AG04449 (cell line): ENCODE measurements at places on chromosomes 13 and 19.
A peak's percentile ranks its signal among the peaks of the same experiment; 100 is the strongest.

DNA sequence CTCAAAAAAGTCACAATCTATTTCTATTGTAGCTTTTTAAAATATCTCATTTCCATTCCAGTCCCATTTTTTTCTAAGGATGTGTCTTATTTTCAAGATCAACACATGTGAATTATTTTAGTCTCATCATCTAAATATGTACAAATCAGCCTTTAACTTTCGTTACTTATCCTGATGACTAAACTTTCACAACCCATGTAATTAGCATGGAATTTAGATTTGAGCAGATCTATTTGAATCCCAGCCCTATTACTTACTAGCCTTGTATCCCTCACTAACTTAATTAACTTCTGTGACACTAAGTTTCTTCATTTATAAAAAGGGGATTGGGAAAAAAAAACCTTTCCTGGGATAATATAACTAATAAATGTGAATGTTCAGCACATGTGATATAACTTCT lies 81.1 kb downstream of the UFM1 start:
- no peak for DNase-seq

DNA sequence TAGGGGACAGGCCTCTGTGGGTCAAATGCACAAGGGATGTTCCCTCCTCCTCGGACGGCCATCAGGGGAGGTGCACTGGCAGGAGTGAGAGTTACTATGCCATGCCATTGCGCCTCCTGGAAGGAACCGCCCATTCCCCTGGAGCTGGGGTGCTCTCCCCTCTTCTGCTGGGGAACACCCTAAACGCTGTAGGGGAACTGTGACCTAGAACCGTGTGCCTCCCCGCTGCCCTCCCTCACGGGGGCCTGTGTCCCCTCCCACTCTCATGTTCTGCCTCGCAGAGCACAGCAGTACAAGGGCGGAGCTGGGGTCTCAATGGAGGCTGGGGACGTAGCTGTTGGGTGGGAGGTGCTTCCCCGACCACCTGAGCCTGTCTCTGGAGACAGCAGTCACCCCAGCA lies 17.2 kb upstream of the CRTC1 start:
- DNase-seq: no peak

GRCh38 chr13:77338961-77339401 lies 12.1 kb upstream of the MYCBP2 start:
- no peak for DNase-seq

DNA sequence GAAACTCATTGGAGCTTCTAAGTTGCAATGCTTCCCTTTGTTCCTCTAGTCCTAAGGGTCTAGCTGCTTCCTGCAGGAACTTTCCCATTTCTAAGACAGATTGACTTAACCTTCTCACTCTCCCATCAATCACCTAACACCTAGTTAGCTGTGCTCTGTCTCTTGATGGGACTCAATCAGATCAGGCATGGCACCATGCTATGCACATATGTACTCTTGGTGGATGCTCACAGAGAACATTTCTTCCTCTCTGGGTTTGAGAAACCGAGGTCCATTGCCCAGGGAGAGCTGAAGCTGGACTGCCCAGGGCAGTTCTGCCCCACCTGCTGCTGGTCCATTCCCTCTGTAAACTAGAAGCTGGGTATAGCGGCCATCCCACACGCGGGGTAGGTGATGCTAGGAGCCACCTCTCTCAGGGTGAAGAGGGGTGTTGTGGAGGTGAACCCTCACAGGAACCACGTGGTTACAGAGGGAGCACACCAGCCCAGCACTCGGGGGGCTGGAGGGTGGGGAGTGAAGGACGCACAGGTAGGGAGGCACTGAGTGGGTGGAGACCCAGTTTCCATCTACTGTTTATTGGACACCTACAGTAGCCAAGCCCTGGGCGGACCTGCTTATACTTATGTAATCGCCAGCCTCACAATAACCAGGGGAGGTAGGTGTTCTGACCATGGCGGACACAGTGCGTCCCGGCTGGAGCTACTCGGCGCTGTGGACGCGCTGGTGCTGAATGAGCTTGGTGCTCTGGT lies 3.1 kb upstream of the UBE2M start:
- DNase-seq: no peak

GRCh38 chr13:46315036-46315435 lies 72.0 kb downstream of the RUBCNL start:
- DNase-seq: no peak

GRCh38 chr13:100139817-100140216 lies 50.9 kb downstream of the PCCA start:
- no peak for DNase-seq

GRCh38 chr13:96274046-96274445 lies 184.1 kb downstream of the HS6ST3 start:
- no peak for DNase-seq

DNA sequence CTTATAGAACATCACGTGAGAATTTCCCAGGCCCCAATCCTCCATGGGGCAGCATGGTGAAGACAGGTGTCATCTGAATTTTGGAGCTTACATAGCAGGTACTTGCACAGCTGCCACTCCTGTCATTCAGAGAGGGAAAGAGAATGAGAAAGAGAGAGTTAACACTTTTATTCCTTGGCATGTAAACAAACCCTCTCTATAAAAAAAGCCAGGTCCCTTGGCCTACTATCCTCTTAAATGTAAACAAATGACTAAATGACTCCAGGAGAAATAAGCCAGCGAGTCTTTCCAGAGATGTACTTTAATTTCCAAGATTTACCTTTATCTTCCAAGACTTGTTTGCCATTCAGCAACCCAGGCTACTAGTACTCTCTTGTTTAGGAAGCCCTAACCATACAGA lies 195.3 kb upstream of the HTR2A start:
- DNase-seq: no peak

- DNase-seq: no peak
These were observed 1074.3 kb upstream of the PCDH9 start for GRCh38 chr13:68304286-68304893.

DNA sequence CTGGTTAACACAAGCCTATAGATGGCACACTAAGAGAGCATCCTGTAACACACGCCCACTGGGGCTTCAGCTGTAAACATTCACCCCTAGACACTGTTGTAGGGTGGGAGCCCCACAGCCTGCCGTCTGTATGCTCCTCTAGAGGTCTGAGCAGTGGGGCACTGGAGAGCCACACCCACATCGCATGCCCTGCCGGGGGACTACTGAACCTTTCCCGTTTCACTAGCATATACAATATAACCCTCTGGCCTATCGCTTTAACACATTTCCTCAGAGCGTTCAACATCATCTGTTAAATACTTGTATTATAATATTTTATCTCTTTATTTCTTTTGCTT lies 73.4 kb downstream of the PCDH9 start:
- DNase-seq: no peak

- DNase-seq: no peak
These were observed 314.9 kb upstream of the SLITRK5 start for GRCh38 chr13:87356314-87356713.

- no peak for DNase-seq
These were observed 207.8 kb downstream of the FOXO1 start for GRCh38 chr13:40458720-40458990.

DNA sequence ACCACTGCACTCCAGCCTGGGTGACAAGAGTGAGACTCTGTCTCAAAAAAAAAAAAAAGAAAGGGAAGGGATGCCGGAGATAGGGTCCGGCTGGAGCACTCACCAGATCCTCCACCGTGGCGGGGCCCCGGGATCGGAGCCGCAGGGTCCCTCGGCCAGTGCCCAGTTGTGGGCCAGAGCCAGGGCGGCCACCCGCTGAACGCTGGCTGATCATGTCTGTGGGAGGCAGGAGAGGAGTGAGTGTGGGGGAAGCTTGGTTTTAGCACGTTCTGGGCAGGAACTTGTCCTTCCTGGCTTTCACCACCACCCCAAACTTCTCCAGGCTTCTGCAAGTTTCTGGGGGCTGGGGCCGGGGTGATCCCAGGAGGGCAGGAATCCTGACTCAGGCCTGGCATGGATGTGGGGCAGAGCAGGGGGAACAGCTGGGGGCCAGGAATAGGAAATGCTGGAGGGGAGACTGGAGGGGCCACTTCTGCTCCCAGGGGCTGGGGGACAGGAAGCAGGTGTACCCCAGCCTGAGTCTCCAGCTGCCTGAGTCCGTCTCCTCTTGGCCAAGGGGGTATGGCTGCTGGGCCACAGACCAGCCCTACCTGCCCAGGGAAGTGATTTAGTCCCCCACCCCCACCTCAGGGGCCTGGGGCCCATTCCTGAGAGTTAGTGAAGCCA lies 4.3 kb upstream of the PTGER1 start:
- DNase-seq: no peak

DNA sequence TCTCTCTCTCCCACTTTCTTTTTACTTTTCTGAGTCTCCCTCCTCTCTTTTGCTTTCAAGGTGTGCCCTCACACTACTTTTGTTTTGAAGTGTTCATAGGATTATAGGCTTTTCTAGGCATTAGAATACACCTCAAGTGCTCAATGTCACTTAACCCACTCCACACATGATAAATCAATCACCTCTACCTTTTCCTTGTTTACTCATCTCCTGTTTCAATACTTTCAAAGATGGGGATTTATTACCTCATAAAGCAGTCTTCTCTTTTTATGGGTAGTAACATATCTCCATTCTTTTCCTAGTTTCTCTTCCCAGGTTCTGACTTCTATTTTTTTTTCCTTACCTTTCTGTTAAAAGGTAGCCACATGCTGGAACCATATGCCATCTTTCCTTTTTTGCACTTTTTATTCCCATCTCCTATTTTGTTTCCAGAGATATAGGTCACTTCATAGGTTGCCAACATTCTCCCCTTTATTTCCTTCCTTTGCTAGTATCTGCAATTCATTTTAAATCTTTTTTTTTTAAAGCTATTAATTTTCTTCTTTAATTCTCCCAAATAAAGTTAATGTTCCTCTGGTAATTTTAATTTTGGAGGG lies 137.6 kb upstream of the SLC10A2 start:
- no peak for DNase-seq

DNA sequence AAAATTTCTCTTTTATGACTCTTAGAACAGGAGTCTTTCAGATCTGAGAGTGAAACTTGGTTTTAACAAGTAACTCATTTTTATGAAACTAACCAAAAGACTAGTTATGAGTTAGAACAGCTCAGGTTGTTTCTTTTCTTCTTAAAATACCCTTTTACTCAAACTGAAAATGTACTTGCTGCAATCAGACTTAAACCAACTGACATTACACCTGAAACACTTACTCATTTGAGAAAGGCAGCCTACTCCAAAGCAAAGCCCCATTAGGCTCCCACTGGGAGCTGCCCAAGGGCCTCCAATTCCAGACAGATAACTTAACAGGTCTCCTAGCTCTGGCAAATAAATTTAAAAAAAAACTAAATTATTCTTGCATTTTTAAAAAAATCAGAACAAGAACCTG lies 3.6 kb downstream of the FOXO1 start:
- no peak for DNase-seq

DNA sequence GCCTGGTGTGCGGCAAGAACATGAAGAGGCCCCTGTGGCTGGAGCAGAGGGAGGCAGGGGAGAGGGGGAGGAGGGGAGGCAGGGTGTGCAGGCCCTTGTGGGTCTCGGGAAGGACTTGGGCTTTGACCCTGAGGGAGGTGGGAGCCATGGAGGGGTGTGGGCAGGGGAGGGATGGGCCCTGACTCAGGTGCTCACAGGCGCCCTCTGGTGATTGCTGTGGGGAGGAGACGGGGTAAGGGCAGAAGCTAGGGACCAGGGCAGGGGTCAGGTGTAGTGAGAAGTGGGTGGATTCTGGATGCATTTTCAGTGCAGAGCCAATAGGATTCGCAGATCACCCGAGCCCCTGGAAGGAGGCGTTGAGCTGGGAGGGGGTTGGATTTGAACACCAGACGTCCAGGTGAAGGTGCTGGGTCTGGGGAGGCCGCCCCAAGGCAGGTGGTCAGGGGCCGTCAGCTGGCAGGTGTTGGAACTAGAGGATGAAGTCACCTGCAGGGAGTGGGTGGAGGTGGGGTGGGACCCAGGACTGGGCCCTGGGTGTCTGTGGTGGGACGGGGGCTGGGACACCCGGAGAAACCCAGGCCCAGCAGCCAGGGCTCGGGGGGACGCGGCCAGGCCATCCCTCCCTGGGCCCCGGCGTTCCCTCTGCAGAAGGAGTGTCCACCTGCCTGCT lies 185.4 kb downstream of the KDM4B start:
- no peak for DNase-seq

DNA sequence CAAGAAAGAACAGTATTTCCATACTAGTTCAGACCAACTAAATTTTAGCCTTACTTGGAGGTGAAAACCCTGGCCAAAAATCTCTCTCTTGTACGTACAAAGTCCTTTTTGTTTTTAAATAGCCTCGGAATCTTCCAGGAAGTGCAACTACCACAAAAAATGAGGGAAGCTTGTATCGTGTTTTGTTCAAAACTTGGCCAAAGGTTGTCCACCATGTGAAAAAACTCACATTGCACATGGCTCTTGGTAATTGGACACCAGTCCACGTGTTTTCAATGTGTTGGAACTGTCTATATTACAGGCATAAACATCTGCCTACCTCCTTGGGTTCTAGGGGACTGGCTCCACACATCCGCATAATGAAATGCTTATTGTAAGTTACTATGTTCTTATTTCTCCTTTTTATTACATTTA lies 15.2 kb upstream of the STRN4 start:
- no peak for DNase-seq

DNA sequence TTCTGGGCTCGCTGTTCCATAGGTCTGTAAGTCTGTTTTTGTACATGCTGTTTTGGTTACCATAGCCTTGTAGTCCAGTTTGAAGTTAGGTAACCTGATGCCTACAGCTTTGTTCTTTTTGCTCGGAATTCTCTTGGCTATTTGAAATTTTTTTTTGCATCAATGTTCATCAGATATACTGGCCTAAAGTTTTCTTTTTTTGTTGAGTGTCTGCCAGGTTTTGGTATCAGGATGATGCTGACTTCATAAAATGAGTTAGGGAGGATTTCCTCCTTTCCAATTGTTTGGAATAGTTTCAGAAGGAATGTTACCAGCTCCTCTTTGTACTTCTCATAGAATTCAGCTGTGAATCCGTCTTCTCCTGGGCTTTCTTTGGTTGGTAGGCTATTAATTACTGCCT lies 397.8 kb upstream of the HTR2A start:
- DNase-seq: no peak

GRCh38 chr13:25375727-25376358 lies 4.1 kb downstream of the ATP8A2 start:
- DNase-seq: peak; percentile 4

DNA sequence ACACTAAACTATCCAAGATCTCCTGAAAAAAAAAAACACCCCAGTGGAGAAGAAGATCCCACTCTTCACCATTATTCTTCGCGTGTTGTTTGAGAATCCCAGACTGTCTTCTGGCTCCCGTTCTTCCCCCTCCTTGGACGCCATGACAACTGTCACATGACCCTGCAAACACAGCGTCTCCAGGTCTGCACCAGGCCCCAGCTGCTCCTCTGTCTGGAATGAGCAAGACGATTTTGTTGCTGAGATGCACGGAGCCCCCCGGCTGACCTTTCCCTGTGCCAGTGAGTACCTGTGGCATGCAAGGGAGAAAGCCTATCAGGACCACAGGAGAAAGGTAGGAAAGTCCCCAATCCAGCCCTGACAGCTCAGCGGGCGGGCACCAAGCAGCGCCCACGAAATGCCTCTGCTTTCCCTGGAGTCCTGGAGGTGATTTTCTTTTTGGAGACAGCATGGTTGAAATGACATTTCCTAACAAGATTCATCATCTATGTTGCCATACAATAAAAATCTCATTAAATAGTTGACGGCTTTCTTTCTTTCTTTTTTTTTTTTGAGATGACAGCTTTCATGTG lies at the start of gene CFAP97D2:
CFAP97D2 (plus strand) TSS at position 171 of the 572 bp plus-strand sequence; CDS start at position 245, 74 bp downstream.
- DNase-seq: no peak
